ENCODE measurements at places on chromosomes 7 and 10.
A peak's percentile ranks its signal among the peaks of the same experiment; 100 is the strongest.

GRCh38 chr10:69045441-69046300 lies 42.2 kb upstream of the SRGN start:
- H3K36me3 ChIP-seq = no peaks in the 10 kb centered on the region
- no peak for DNase-seq
- no peaks in the 10 kb centered on the region for H3K27me3 ChIP-seq
- no peak overlapping the region for H3K27ac ChIP-seq
- H3K4me3 ChIP-seq = no peak overlapping the region
- H3K4me1 ChIP-seq = no peaks in the 10 kb centered on the region

GRCh38 chr10:30986053-30986555 lies 45.6 kb downstream of the ZNF438 start:
- no peak overlapping the region for H3K27ac ChIP-seq
- no peaks in the 10 kb centered on the region for H3K4me1 ChIP-seq
- no peaks in the 10 kb centered on the region for H3K36me3 ChIP-seq
- H3K27me3 ChIP-seq = no peaks in the 10 kb centered on the region
- H3K4me3 ChIP-seq = no peak overlapping the region

DNA sequence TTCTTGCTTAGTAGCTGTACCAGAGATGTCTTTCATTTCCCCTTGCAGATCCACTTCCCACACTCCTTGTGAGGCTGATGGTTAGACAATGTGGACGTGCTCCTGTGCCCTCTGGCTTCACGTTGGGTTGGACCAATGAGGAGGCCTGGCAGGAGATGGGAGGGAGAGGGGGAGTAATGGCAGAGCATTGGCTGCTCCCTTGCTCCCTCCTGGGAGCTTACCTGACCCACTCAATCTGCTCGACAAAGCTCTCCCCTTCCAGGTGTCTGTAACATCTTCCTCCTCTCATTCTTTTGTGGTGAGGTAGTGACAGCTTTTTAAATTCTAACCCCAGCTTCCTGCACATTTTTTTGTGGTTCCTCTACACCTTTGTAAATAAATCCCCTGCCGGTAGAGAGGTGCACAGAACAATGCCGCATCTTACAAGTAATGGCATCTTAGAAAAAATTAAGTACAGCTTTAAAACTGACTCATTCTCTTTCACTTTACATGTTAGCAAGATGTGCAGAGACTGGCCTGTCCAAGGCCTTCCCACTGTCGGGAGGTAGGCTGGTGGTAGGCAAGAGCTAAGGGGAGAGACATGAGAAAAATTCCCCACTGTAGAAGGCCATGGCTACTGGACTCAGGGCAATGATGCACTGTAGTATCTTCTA lies 134.3 kb downstream of the HTR7 start:
- no peaks in the 10 kb centered on the region for H3K36me3 ChIP-seq
- H3K4me1 ChIP-seq = no peaks in the 10 kb centered on the region
- no peaks in the 10 kb centered on the region for H3K27me3 ChIP-seq
- no peak overlapping the region for H3K4me3 ChIP-seq
- peak; percentile 60 for DNase-seq

GRCh38 chr10:101235766-101236165 lies 6.5 kb upstream of the LBX1 start:
- H3K27me3 ChIP-seq = peaks cover 99% of the 10 kb centered on the region
- H3K4me1 ChIP-seq = no peaks in the 10 kb centered on the region
- DNase-seq = no peak

- peak overlapping the region; percentile 61 for H3K4me3 ChIP-seq
- no peaks in the 10 kb centered on the region for H3K36me3 ChIP-seq
- H3K27ac ChIP-seq = no peak overlapping the region
- DNase-seq = peak; percentile 80
- no peaks in the 10 kb centered on the region for H3K27me3 ChIP-seq
Observed at GRCh38 chr10:72319416-72320254, 35.1 kb downstream of the DNAJB12 start.

- no peaks in the 10 kb centered on the region for H3K4me1 ChIP-seq
- DNase-seq = no peak
- no peak overlapping the region for H3K27ac ChIP-seq
- H3K4me3 ChIP-seq = no peak overlapping the region
- H3K36me3 ChIP-seq = peaks cover 21% of the 10 kb centered on the region
- no peaks in the 10 kb centered on the region for H3K27me3 ChIP-seq
Observed at GRCh38 chr7:74104702-74105101, 21.1 kb downstream of the LIMK1 start.

GRCh38 chr10:61754587-61755550 lies 92.1 kb downstream of the CABCOCO1 start:
- no peaks in the 10 kb centered on the region for H3K36me3 ChIP-seq
- no peak overlapping the region for H3K4me3 ChIP-seq
- no peak overlapping the region for H3K27ac ChIP-seq
- H3K4me1 ChIP-seq = no peaks in the 10 kb centered on the region
- no peaks in the 10 kb centered on the region for H3K27me3 ChIP-seq

DNA sequence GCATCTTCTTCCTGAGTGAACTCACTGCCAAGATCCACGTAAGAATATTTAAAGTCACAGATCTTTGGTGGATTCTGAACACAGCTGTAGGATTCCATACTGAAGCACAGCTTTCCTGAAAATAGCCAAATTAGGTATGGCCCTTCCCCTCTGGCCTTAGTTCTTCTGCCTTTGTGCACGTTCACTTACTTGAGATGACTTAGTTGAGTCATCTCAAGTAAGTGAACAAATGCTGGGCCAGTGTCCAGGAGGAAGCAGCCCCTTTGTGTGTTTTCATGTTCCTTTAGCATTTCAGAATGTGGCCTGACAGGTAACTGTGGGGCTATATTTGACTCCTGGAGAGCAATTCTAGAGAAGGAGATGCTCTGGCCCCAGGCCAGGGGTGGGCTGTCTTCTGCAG lies 51.5 kb downstream of the CCNY start:
- H3K36me3 ChIP-seq = peaks cover 26% of the 10 kb centered on the region
- no peak overlapping the region for H3K27ac ChIP-seq
- no peaks in the 10 kb centered on the region for H3K4me1 ChIP-seq
- H3K4me3 ChIP-seq = no peak overlapping the region

DNA sequence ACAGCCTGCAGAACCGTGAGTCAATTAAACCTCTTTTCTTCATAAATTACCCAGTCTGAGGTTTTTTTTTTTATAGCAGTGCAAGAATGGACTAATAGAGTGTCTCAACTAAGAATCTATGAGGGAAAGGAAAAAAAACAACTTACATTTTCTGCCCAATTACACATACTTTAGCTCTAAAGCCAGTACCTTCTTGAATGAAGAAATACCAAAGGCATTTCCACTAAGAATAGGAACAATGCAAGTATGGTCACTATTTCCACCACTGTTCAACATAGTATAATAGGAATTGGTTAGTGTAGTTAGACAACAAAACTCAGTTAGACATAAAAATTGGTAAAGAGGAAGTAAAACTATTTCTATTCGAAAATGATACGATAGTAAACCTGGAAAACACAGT lies 37.6 kb downstream of the MICU1 start:
- no peaks in the 10 kb centered on the region for H3K4me1 ChIP-seq
- H3K27me3 ChIP-seq = no peaks in the 10 kb centered on the region
- H3K4me3 ChIP-seq = no peak overlapping the region
- peaks cover 3% of the 10 kb centered on the region for H3K36me3 ChIP-seq
- no peak overlapping the region for H3K27ac ChIP-seq
- DNase-seq = no peak

- H3K36me3 ChIP-seq = no peaks in the 10 kb centered on the region
- H3K4me1 ChIP-seq = peaks cover under 1% of the 10 kb centered on the region
- H3K27ac ChIP-seq = no peak overlapping the region
- no peaks in the 10 kb centered on the region for H3K27me3 ChIP-seq
Observed at GRCh38 chr7:7731732-7732131, 13.3 kb upstream of the RPA3 start.

GRCh38 chr7:102236592-102237287 lies 49.9 kb upstream of the SH2B2 start:
- H3K4me3 ChIP-seq = no peak overlapping the region
- H3K27ac ChIP-seq = no peak overlapping the region
- H3K4me1 ChIP-seq = no peaks in the 10 kb centered on the region

DNA sequence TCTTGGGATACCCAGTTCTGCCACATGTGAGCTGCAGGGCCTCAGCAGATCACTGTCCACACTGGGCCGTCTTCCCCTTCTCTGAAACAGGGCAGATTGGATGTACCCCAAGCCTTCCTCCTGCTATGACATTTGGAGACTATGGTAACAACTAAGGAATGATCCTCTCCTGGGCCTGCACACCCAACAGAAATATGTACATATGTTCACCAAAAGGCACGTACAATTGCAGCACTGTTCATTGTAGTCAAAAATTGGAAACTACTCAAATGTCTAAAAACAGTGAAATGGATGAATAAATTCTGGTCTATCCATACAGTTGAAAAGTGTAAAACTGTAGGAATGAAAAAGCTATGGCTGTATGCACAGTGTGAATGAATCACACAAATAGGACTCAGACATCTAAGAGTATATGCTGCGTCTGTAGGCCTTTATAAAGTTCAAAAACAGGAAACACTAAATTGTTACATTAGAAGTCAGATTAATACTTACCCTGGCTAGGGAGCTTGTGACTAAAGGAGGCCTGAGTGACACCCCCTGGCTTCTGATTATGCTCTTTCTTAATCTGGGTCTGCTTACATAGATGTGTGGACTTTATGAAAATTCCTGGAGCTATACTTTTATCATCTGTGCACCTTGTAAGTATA lies 16.1 kb upstream of the XPNPEP1 start:
- DNase-seq = no peak
- H3K27ac ChIP-seq = no peak overlapping the region
- H3K36me3 ChIP-seq = no peaks in the 10 kb centered on the region
- no peak overlapping the region for H3K4me3 ChIP-seq
- H3K4me1 ChIP-seq = peaks cover 6% of the 10 kb centered on the region

DNA sequence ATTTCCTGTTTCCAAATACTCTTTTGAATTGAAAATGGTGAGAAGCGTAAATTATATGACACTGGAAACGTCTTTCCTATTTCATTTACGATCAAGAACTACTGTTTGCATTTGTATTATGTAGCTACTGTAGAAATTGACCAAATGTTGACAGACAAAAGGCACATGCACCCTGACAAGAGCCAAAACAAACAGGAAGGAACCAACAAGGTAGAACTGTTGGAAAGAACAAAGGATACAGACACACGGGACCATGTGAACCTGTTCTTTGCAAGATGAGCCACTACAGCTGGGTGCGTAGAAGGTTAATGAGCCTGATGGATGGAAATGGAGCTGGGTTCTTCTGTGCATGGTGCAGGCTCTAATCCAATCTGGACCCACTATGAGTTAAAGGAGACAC lies 48.4 kb upstream of the FZD8 start:
- no peak overlapping the region for H3K27ac ChIP-seq
- H3K36me3 ChIP-seq = no peaks in the 10 kb centered on the region
- H3K27me3 ChIP-seq = no peaks in the 10 kb centered on the region
- no peak overlapping the region for H3K4me3 ChIP-seq

- DNase-seq = no peak
- H3K27ac ChIP-seq = no peak overlapping the region
- H3K36me3 ChIP-seq = no peaks in the 10 kb centered on the region
- H3K4me1 ChIP-seq = no peaks in the 10 kb centered on the region
- H3K27me3 ChIP-seq = no peaks in the 10 kb centered on the region
Observed at GRCh38 chr10:17025444-17026295, 103.9 kb downstream of the CUBN start.

- no peak for DNase-seq
- H3K4me1 ChIP-seq = peaks cover 4% of the 10 kb centered on the region
- H3K27ac ChIP-seq = peak overlapping the region; percentile 52
- peaks cover 7% of the 10 kb centered on the region for H3K36me3 ChIP-seq
Observed at GRCh38 chr7:17882685-17883084, 57.6 kb downstream of the SNX13 start.

DNA sequence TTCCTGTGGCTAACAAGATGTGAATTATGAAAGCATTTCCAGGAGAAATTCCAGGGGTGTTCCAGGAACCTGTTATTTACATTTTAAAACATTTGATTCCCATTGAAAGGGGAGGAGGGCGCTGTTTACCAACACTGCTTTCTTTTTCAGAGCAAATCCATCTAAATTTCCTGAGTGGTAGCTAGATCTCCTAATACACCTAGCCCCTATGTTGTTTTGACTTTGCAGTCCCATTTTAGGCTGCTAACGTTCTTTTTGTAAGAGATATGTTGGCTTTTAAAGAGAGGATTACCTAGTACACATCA lies 130.8 kb downstream of the TCF7L2 start:
- DNase-seq = no peak
- H3K27ac ChIP-seq = no peak overlapping the region
- H3K27me3 ChIP-seq = no peaks in the 10 kb centered on the region
- H3K4me3 ChIP-seq = no peak overlapping the region

Measured in H9 (cell line).